ENCODE measurements at places on chromosomes 3 and 15. TPM values are rescaled to one million over a fixed set of nuclear protein-coding genes. Genes with fewer than 3 reads are reported as not detected.

Gene SAMD7
- total RNA-seq: not detected

Gene CKMT1A
- total RNA-seq: not detected

Gene FMN1
- 0.09 TPM for total RNA-seq

Gene ITIH4
- 0.19 TPM for total RNA-seq

Gene GOLGA8T
- total RNA-seq: not detected

Gene PAQR5
- under 0.01 TPM for total RNA-seq

Gene WDR53
- total RNA-seq: 7.8 TPM

Gene CHRM5
- total RNA-seq: not detected

Gene SRGAP3
- total RNA-seq: 3.4 TPM

Gene MYO5C
- 44.2 TPM for total RNA-seq

Data from dermis blood vessel endothelial cell (primary cell).